A172 (cell line): ENCODE measurements at places on chromosomes 13 and 19.

- no peak for DNase-seq
Measured at GRCh38 chr19:926589-927350, 935 bp downstream of the ARID3A start.

DNA sequence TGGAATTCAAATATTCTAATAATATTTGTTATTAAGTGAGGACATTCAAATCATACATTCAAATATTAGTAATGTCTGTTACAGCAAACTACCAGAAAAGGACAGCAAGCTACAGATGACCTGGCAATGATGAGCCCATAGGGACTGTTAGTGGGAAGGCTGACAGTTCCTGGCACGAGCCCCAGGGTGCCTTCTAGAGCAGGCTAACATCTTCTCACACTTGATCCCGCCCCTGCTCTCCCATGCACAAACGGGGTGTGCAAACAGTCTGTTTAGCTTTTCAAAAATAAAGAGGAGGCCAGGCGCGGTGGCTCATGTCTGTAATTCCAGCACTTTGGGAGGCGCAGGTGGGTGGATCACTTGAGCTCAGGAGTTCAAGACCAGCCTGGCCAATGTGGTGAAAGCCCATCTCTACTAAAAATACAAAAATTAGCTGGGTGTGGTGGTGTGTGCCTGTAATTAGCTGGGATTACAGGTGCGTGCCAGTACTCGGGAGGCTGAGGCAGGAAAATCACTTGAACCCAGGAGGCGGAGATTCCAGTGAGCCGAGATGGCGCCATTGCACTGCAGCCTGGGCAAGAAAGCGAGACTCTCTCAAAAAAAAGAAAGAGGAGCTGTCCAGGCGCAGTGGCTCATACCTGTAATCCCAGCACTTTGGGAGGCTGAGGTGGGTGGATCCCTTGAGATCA lies 9.6 kb upstream of the GARRE1 start:
- DNase-seq = no peak

DNA sequence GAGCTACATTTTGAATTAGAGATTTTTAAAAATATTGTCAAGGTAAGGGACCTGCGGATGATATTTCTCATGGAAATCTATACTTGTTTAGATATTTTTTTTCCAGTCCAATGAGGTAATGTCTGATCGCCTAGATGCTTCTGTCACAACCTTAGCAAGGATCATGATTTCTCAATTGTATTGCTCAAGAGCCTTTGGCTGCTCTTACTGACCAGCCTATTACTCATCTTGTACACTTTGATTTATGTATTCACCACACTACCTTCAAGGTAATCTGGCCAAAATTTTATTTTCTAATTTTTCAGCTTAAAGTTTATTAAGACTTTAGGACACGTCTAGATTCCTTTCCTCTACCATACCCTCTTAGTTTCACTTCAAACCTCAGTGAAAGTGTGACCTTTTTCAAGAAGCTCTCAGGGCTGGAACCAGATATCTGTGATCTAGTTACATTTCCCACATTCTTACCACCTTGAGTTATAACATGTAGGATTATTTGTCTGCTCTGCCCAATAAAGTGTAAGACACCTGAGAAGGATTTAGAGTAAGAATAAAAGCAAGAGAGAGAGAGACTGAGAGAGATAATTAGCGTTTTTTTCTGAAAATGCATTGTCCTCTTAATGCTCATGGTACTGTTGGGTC lies 197.1 kb downstream of the ITGBL1 start:
- DNase-seq = peak; percentile 65

- no peak for DNase-seq
Measured at GRCh38 chr19:19274716-19275565, 1.8 kb upstream of the TM6SF2 start.

GRCh38 chr13:98981369-98982080 lies 3.7 kb upstream of the DOCK9 start:
- peak; percentile 88 for DNase-seq

DNA sequence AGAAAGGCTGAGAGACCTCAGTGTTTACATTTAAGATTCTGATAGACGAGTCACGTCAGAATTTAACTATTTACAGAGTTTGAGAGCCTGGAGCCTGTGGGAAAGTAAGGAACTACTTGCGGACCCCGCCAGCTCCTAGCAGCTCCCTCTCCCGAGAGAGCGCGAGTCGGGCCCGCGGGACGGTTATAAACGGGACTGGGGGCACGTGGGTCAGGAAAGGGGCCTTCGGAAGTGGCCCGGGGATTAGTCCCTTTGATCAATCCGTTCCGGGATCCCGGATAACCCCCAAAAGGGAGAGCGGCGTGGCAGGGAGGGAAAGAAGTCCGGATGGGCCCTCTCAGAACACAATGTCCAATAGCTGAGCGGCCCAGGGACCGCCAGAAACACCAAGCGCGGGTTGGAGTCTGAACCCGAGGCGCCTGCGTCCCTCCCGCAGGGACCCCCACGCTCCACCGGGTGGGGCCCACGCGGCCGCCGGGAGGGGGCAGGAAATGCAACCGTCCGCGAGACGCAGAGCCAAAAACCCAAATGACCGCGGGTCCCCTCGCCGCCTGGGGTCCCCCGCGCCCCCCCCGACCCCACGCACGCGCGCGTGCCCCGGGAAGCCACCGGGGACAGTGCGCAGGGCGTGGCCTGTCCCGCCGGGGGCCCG lies 3.6 kb downstream of the ZIC5 start:
- no peak for DNase-seq

DNA sequence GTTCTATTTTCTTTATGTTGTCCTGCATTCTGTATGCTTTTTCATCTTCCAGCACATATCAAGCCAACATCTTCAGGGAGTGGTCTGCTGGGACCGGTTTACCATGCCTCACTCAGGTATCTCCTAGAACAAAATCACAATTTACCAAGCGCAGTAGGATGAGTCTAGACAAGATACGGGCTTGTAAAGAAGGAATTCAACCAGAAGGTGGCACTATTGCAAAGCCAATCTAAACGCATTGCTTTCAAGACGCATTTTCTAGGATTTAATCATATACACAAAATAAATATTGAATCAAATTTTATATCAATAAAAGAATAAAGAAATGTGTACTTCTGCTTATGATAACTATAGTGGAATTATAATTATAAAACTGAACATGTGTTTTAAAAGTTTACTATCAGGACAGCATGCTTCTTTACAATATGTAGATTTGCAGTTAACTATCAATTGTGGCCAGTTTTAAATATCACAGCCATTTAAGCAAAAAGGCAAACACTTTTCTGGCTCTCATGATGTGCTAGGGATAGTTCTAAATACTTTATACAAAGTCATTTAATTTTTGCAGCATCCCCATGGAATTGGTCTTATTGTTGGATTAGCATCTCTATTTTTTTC lies 16.1 kb upstream of the TPP2 start:
- DNase-seq = peak; percentile 62

DNA sequence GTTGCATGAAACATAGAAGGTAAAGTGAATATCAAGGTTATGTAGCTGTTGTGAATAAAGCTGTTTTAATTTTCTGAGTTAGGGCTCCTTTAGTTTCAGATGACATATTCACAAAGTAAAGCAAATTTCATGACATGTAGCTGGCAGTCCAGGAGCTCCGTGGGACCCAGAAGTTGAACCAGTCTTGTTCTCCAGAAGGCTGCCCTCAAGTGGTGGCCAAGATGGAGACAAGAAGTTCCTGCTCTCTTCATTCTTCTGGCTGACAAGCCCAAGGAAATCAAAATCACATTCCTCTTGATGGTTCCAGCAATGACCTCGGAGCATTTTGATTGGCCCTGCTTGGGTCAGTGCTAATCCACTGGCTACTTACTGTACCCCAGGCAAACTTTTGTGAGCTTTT lies 128.7 kb downstream of the LIG4 start:
- DNase-seq = no peak

- DNase-seq = no peak
Measured at GRCh38 chr19:35299523-35300338, 7.8 kb downstream of the MAG start.

DNA sequence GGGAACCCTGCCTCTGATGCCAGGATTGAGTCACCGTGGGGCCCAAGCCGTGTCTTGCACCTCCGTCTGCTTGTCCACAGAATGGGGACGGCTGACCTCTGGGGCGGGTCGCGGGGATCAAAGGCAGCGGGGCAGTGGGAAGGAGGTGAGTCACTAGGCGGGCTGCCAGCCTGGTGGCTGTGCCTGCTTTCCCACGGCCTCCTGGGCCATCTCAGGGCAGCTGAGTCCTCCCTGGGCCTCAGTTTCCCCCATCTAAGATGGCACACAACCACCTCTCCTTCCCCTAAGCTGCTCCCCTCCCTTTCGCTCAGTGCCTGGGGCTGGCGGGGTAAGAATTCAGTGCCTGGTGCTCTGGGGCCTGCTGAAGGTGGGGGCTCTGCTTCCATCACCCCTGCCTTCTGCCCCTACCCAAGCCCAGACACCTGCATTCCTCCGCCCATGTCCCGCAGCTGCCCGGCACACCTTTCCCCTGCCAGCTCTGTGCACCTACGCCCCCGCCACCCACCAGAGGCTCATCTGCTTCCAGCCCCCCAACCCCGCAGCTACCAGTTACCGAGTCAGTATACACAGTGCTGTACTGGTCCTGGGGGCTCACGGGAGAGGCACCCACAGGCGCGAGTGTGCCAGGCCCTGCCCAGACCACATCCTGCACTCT lies 3.5 kb downstream of the MKNK2 start:
- DNase-seq = peak; percentile 71

DNA sequence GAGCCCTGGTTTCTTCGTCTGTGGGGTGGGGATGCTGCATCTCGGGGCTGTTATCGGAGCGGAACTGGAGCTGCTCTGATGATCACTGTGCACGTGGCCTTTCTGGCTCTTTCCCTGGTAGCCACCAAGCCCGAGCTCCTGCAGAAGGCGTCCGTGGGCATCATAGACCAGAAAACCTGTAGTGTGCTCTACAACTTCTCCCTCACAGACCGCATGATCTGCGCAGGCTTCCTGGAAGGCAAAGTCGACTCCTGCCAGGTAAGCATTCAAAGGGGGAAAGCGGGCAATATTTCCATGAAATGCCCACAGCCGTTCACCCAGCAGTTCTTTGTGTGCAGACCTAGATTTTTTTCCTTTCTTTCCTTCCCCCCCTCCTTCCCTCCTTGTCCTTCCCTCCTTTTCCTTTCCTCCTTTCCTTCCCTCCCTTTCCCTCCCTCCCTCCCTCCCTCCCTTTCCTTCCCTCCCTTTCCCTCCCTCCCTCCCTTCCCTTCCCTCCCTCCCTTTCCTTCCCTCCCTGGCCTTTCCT lies 9.4 kb downstream of the TIMM13 start:
- DNase-seq = no peak

DNA sequence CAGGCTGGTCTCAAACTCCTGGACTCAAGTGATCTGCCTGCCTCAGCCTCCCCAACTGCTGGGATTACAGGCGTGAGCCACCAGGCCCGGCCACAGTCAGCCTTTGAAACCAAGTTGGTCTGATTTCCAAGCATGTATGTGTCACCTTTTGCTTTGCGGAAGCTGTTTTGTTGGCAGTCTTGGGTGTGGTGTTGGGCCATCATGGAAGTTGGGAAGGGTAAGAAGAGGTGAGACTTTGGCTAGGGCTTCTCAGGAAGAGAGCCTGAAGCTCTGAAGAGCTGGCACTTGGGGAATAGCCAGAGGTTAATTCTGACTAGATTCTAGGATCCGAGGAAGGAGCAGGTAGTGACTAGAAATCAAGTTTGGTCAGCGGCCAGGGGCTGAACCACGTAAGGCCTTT lies 2.8 kb downstream of the RSPH6A start:
- no peak for DNase-seq

- DNase-seq = no peak
Measured at GRCh38 chr13:60427285-60427684, 30.3 kb downstream of the TDRD3 start.

GRCh38 chr19:47274891-47275761 lies 441 bp downstream of the INAFM1 start:
- no peak for DNase-seq

GRCh38 chr13:104357672-104358354 lies 1291.6 kb upstream of the SLC10A2 start:
- no peak for DNase-seq

DNA sequence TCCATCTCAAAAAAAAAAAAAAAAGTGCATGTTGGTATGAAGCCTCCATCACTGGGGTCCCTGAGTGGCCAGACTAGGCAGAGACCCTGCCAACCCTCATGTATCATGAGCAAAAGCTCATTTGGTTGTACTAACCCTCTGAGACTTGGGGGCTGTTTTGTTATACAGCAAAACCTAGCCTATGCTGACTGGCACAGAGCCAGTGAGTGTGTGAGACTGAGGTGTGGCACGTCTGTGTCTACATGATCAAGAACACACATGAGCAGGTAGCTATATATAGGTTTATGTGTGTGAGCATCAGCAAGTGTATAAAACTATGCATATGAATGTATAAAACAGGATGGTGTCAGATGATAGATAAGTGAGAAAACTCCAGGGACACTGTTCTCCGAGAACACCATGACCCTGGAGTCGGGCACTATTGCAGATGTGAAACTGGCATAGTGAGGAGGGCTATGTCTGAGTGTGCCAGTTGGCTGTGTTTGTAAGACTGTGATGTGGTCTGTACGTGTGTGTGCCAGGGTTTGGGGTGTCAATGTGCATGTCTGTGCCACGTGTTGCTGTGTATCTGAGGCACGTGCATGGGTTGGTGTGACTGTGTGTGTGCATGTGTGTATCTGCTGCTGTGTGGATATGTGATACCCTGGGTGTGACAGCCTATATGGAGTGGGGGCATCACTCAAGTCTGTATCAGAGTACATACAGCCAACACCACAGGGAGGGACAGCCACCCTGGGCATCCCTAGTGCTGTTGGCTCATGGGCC lies 44.5 kb downstream of the OLFM2 start:
- DNase-seq = no peak

GRCh38 chr13:111511219-111511732 lies 190.8 kb downstream of the TEX29 start:
- no peak for DNase-seq

DNA sequence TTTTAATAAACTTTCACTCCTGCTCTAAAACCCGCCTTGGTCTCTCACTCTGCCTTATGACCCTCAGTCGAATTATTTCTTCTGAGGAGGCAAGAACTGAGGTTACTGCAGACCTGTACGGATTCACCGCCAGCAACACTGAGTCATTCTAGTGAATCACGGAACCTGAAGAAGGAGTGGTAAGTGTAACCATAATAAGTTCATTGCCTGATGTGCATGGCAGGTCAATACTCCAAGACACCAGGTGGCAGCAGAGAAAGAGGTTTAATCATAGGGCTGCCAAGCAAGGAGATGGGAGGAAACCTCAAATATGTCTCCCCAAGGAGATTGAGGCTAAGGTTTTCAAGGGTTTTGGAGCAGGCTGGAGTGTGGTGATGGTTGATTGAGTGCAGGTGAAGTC lies 204.3 kb upstream of the IPO5 start:
- peak; percentile 75 for DNase-seq

GRCh38 chr13:49792550-49793324 lies at the start of gene KPNA3:
Gene KPNA3, minus strand, starts transcription at chr13:49792682. Its CDS starts 176 bp downstream, at chr13:49792506.
- peak; percentile 88 for DNase-seq

GRCh38 chr19:5623397-5624017 lies 624 bp downstream of the SAFB start:
- DNase-seq = no peak

DNA sequence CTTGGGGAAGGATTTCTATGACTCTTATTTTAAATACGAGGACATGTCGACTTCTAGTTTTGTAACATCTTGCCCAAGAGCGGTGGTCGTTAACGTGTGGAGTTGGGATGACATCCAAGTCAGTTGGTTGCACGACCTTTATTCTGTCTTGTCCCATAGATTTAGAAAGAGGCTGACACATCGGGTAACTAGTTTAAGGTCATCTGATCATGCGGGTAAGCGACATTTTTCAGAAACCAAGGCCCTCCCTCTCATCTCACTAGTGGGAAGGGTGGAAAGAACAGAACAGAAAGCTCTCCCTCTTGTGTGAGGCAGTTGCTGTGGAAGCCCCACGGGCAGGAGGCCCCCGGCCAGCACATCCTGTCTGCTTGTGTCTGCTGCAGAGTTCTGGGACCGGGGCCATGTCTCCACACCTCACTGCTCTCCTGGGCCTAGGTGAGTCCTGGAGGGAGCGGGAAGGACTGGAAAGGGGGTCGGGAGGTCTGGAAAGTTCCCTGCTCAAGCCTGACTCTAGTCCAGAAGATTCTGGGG lies at the start of gene LAIR2:
TSS of gene LAIR2 (plus strand) at position 314 of the 531 bp plus-strand sequence. CDS start at position 402, 88 bp downstream.
- no peak for DNase-seq
